ENCODE measurements at places on chromosomes 16 and 17.

DNA sequence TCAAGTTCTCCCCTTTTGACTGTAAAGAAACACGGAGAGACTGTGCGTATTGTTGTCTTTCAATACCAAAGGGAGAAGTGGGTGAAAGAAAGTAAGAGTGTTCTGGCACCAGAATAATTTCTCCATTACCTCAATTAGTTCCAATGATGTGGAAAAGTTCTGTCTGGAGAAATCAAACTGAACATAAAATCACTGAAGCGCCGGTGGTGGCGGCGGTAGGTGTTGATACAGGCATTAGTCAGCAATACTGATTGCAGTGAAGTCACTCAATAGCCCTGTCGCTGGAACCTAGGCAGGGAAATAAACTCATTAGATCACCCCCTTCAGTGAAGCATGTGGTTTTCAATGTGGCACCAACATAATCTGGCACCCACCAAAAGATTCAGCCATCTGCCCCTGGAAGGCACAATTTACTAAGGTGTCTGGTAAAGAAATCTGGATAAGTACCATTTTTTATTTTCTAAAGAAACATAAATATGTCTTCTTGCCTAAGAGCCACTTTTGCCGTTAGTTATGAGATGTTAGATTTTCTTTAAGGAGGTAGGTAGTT lies 274.2 kb upstream of the SOX9 start:
- no peak for DNase-seq

DNA sequence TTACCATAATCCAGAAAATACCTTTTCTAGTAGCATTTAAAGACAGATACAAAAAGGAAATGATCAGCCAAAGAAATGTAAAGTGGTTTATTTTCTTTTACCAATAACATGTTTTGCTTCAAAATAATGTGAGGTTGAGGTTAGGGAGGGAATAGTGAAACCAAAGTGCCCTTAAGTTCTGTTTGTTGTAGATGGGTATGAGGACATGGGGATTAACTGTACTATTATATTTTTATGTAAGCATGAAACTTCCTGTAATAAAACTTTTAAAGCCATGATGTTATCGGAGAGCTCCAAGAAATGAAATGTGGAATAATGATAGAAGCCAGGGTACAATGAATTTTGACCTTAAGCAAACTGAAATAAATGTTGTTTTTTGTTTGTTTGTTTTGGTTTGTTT lies 9.9 kb downstream of the C16orf46 start:
- DNase-seq, result no peak

GRCh38 chr17:59337741-59338299 lies 6.4 kb downstream of the YPEL2 start:
- DNase-seq, result no peak

GRCh38 chr17:81419319-81419885 lies 24.1 kb downstream of the BAHCC1 start:
- no peak for DNase-seq

GRCh38 chr17:80586846-80587228 lies 42.2 kb downstream of the RPTOR start:
- DNase-seq, result no peak

DNA sequence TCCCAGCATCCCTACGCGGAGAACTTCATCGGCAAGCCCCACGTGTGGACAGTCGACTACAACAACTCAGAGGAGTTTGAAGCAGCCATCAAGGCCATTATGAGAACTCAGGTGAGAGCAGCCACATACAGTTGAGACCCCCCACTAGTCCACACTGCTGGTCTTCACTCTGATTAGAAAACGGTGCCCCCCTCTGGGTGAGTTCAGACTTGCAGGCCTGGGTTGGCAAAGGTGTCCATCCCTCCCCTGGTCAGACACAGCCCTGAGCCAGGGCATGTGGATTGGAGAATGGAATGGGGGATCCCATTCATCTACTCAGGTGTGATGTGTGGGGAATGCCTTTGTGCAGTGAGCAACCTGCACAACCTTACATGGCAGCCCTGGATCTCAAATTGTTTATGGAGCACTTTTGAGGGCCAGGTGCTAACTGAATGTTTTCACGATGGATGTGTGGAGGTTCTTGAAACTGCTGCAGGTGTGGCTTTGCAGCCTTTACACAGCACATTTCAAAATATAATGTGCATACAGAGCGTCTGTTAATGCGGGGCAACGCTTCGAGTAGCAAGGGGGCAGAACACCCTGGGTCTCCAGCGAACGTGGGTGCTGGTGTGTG lies 72.6 kb downstream of the MGAT5B start:
- no peak for DNase-seq

GRCh38 chr16:54407596-54407995 lies 121.0 kb upstream of the IRX3 start:
- no peak for DNase-seq

DNA sequence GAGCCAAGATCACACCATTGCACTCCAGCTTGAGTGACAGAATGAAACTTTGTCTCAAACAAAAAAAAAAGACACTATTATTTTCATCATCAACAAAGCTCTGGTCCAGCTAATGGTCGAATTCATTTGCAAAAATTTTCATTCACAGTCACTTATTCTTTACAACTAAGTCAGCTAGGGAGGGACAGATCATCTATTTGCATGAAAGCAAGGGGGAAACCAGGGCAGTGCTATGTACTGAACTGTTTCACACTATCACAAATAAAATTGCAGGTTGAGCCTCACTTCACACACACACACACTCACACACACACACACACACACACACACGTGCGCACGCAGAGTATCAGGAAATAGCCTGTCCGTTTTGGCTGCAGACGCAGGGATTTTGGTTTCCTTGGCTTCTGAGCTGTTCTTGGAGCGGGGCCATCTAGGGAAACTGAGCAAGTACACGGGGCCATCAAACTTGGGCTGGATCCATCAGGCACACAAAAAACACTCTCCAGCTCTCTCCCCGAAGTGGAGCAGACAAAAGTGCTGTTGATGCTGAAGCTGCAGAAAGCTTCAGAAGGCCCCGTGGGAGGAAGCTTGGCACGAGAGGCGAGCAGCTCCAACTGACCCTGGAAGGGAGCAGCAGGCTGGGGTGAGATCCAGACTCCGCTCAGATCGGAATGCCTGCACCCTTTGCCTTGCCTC lies 44.3 kb upstream of the HELZ start:
- no peak for DNase-seq

DNA sequence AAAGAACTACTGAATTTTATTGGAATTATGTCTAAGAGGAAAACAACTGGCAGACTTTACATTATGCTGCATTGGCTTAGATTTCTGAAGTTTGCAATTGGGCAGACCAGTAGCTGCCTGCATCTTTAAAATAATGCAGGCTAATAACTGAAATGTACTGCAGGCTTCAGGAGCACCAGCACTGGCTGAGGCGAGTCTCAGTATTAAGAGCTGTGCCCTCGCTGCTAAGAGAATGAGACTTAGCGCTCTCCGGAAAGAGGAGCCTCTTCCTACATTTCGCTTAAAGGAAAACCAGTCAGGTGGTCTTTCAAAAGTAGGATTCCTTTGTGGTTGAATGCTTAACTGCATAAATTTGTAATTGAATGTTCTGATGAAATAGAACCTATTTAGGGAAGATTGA lies 885 bp downstream of the CNTNAP4 start:
- DNase-seq, result no peak

DNA sequence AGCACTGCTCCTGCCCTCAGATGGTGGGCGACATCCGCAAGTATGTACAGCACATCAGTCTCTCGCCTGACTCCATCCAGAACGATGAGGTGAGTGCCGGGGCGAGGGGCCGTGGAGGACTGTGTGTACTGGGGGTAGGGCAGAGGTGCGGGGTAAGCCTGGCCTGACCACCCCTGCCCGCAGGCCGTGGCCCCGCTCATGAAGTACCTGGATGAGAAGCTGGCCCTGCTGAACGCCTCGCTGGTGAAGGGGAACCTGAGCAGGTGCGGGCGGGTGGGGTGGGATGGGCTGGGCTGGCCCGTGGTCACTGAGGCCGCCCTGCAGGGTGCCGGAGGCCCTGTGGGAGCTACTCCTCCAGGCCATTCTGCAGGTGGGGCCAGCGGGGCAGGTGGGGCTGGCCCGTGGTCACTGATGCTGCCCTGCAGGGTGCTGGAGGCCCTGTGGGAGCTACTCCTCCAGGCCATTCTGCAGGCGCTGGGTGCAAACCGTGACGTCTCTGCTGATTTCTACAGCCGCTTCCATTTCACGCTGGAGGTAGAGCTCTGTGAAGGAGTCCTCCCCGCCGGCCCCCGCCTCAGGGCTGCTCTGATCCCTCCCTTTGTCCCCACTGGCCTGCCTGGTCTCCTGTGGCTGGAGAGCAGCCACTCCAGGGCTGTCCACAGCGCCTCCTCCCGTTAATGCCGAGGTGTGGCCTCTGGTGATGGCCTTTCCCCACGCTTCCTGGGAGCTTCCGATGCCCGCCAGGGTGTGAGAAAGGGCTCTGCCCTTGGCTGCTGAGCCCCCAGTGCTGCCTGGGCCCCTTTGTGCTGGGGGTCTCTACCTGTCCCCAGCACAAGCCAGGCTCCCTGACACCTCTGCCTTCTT lies 5.0 kb downstream of the TSR3 start:
- DNase-seq, result no peak

GRCh38 chr17:17022011-17022410 lies 20.2 kb upstream of the MPRIP start:
- DNase-seq, result no peak

- no peak for DNase-seq
Measured at GRCh38 chr16:17259751-17260270, 210.9 kb downstream of the XYLT1 start.

DNA sequence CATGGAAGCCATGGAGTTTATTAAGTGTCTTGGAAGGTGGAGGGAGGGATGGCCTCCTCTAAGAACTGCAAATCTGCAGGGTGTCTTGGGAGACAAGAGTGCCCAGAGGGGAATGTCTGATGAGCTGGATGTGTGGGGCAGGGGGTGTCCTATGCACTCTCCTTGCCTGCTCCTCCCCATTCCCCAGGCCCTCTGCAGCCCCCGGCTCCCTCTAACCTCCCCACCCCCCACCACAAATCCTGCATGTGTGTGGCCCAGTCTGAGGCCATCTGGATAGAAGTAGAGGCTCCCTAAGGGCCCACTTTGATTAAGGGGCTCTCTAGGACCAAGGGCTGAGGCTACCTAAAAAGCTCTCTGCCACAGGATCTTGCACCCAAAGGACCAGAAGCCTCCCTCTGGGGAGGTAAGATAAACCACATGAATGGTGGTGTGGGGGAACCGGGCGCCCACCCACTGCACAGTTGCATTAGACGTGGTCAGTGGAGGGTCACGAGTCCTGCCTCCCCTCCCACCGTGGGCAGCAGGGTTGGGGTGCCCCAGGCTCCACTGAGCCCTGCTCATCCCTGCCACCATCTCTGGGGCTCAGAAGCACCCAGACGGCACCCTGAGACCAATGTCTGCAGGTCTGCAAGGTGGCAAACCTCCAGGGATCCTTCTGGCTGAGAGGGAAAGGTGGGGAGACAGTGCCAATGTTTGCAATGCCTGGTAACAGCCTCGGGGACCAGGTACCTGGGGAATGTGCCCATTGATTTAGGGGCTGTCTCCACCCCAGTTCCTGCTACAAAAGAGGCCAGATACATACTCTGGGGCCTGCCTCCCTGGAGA lies 618 bp downstream of the AANAT start:
- no peak for DNase-seq

- DNase-seq, result no peak
Measured at GRCh38 chr17:34598161-34598776, 18.9 kb downstream of the TMEM132E start.

DNA sequence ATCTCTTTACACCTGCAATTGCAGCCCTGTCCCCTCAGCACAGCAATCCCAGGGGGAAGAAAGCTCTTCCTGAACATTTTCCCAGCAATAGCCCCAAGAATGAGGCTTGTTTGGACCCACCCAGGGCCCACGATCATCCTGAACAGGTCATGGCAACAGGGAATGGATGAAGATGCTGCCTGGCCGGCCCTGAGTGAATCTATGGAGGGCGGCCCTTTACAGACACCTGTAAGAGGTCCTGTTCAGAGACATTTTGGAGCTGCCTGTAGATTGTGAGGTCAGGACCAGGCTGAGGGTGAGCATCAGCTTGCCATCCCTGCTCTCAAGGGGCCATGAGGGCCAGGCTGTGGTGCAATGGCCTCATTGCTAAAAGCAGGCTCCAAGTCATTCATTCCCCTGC lies 69.1 kb downstream of the COG7 start:
- DNase-seq, result no peak

DNA sequence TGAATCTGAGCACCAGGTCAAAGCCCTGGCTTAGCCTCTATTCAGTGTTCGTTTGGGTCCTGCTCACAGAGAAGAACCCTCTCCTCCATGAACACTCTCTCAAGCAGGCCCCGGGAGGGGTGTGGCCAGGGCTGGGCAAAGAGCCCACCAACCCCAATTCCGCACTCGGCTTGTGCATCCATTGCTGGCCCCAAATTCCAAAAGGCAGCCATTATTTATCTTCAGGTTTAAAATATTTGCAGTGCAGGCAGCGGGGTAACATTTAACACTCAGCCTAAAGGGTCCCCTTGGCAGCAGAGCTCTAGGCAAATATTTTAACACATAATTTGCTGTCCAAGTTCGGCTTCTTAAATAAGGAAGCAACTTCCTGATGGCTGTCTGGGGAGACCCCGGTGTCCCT lies 115.7 kb downstream of the ZNF423 start:
- no peak for DNase-seq

DNA sequence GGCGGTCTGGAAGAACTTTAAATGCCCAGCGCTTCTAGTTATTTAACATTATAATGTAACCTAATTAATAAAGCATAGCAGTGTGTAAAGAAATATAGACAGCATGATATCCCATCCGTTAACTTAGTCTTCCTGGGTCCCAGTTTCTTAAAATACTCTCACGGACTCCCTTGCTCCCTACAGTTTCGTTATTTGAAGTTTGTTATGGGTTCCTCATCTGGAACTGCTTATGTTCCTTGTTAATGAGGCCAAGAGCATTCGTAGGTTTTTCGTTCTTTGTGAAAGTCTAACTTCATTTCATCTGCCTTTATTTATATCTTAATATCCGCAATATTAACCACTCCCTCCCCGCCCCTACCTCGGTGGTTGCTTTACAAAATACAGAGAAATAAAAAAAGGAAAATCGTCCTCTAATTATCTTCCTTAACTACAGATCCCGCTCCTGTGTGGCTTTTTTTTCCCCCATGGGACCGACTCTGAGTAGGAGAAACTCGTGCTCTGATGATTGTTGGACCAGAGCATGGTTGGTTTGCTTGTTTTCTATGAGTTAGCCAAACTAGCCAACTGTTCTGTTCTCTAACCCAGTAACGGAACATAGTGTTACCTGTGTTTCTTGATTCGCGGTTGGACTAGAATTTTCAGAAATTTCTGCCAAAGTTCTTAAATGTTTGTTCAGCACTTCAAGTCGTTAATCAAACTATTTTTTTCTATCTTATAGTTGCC lies 863 bp downstream of the ADPRM start:
- no peak for DNase-seq

DNA sequence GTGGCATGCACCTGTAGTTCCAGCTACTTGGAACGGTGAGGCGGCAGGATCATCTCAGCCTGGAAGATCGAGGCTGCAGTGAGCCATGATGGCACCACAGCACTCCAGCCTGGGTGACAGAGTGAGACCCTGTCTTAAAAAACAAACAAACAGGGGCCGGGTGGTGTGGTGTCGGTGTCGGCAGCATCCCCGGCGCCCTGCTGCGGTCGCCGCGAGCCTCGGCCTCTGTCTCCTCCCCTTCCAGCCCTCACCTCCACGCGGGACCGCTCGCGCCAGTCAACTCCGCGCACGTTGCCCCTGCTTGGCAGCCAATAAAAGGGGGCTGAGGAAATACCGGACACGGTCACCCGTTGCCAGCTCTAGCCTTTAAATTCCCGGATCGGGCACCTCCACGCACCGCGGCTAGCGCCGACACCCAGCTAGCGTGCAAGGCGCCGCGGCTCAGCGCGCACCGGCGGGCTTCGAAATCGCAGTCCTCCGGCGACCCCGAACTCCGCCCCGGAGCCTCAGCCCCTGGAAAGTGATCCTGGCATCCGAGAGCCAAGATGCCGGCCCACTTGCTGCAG lies 204.7 kb downstream of the CDRT15L2 start:
- DNase-seq, result no peak
